ENCODE measurements at places on chromosomes 1 and 21. TPM values are rescaled to one million over a fixed set of nuclear protein-coding genes. Genes with fewer than 3 reads are reported as not detected.

ERG gene
- total RNA-seq, result 2.5 TPM

RIPPLY3 gene
- not detected for total RNA-seq

AGBL4 gene
- 9.7 TPM for total RNA-seq

ZNF648 gene
- total RNA-seq, result 0.31 TPM

PRELP gene
- total RNA-seq, result under 0.01 TPM

LCE1F gene
- not detected for total RNA-seq

THEM5 gene
- not detected for total RNA-seq

Measured in parietal lobe (tissue), 2 donors.